ENCODE measurements at places on chromosomes 12 and 14.

DNA sequence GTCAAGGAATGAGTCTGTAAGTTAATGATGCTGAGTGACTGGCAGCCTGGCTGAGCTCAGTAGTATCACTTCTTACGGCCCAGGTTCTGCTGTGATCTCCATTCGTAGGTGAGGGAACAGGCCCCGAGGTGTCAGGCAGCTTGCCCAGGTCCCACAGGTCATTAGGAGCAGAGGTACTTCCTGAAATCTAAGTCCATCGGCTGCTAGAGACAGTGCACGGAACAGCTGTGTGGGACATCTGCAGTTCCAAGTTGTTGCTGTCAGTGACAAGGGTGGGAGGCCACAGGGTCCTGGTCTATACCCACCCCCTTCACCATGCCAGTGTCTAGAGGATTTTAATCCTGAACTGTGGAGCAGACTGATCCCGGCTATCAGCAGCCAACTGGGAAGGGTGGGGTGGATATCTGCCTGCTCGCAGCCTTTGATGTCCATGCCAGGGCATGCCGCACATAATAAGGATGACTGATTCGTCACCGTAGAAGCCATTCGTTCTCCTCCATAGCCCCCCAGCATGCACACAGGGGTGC lies 82.3 kb upstream of the RIN3 start:
- DNase-seq: no peak

- DNase-seq: no peak
These were observed 54.8 kb upstream of the PLEKHA5 start for GRCh38 chr12:19074700-19075099.

- DNase-seq: no peak
These were observed 41.7 kb upstream of the EMP1 start for GRCh38 chr12:13154831-13155230.

- DNase-seq: no peak
These were observed 4.9 kb upstream of the GPR132 start for GRCh38 chr14:105069871-105070759.

GRCh38 chr12:52872644-52873389 lies 24.0 kb upstream of the KRT78 start:
- DNase-seq: no peak

- DNase-seq: no peak
These were observed 144.7 kb downstream of the ALX1 start for GRCh38 chr12:85424581-85425348.

GRCh38 chr12:108637222-108637971 lies 3.7 kb upstream of the SELPLG start:
- DNase-seq: no peak

GRCh38 chr12:132604151-132604618 lies 6.2 kb downstream of the LRCOL1 start:
- DNase-seq: peak; percentile 37

DNA sequence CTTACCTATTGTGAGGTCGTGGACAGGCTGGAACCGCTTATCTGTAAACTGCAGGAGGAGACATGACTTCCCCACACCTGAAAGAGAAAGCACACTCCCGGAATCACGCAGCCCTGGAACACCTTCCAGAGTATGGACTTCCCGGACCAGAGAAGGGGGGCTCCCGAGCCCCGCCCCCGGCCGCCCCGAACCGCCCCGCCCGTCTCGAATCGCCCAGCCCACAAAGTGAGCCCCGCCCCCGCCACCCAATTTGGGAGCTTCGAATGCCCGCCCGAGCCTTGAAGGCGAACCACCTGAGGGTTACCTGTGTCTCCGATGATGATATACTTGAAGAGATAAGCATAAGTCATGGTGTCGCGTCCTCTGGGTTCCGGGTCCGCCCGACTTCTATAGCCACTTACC lies 235 bp downstream of the RAB2B start:
- no peak for DNase-seq

- no peak for DNase-seq
These were observed 11.7 kb upstream of the MMP17 start for GRCh38 chr12:131816495-131816894.

DNA sequence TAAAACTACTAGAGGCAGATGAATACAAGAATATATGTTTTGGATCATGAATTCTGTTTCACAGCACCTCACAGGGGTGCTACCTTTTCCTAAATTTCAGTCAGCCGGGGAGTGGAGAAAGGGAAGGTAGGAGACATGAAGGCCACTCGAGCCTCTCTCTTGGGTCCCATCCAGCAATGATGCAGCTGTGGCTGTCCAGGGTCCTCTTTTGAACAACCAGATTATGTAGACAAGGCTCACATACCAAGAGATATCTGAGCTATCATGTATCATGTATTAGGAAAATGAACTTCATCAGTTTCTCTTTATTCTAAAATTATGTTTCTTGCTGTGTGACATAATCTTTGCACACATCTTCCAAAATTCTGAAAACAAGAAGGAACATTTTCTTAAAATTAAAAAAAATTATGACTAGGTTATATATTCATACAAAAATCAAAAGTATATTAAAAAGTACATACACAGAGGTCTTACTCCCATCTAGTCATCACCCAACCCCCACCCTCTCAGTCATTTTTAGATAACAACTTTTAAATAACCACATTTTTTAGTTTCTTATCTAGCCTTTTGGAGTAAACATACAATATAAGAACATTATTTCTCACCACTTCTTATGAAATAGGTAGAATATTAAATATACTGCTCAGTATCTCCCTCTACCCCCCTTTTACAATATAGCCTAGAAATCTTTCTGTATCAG lies 88.7 kb downstream of the ACADS start:
- DNase-seq: no peak

GRCh38 chr12:89461190-89461589 lies 63.4 kb downstream of the GALNT4 start:
- no peak for DNase-seq

- no peak for DNase-seq
These were observed 160.8 kb downstream of the FOXN3 start for GRCh38 chr14:89256283-89256682.

- DNase-seq: no peak
These were observed 62.7 kb downstream of the TTC7B start for GRCh38 chr14:90753456-90754005.

GRCh38 chr12:131098178-131098981 lies 144.7 kb downstream of the ADGRD1 start:
- DNase-seq: no peak

DNA sequence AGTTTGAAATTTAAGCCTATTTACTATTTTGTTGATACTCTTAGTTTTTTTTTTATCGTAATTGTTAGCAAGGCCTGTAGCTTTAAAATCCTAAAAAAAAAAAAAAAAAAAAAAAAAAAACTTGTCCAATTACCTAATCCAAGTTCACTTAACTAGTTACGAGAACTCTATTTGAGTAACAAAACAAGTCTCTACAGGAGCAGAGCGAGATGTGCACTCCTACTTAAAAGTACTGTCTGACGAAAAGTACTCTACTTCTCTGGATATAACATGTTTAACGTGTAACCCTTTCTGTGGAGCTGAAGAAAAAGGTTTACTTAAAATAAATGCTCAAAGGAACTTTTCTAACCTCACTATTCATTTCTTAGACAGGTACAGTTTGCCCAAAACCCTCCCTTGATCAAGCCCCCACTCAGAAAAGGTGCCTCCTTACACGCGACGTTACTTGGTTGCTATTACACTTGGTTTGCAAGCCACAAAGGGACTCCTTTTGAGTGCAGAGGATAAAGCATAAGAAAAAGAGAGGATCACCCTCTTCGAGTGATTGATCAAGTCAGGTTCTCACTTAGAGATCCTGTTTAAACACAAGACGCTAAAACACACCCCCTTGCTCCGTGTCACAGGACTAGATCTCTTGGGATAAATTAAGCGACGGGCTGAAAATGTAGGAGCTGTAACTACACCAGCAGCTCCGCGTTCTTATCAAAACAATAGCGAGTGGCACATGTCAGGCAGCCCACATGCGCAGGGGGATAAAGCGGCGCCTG lies 2.2 kb downstream of the BAZ1A start:
- no peak for DNase-seq

DNA sequence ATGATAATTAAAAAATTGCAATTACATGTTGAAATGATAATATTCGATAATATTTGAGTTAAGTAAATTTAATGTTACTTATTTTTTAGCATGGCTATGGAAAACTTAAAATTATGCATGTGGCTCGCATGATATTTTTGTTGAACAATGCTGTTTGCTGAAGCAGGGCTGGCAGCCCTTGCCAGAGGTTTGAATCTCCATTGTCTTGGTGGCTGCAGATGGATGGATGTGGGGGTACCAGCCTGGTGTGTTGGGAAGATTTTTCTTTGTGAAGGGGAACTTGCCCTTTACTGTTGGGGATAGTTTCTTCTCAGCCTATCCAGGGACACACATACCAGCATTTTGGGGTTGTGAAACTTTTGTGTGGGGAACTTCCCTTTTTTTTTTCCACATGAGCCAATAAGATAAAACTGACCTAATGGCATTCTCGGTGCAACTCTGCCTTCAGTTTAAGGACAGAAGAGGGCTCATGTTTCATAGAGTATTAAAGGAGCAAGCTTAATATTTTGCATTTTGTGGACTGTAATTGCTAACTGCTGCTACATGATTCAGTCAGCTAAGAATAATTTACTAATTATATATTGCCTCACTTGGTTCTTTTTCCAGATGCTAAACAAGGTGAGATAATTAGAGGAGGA lies 8.8 kb downstream of the RASSF3 start:
- no peak for DNase-seq

DNA sequence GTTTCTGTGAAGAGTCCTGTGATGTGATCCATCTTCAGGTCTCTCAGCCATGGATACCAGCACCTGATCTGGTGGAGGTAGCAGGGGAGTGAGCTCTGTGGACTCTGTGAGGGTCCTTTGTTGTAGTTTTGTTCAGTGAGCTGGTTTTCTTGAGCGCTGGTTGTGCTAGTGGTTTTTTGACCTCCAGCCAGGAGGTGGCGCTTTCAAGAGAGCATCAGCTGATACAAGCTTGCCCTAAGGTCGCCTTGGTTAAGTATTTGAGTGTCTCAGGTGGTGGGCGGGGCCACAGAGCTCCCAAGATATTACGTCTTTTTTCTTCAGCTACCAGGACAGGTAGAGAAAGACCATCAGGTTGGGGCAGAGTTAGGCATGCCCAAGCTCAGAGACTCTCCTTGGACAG lies 139.7 kb downstream of the TTLL5 start:
- DNase-seq: no peak

- peak; percentile 55 for DNase-seq
These were observed 973.3 kb upstream of the TMEM132C start for GRCh38 chr12:127293507-127294310.

DNA sequence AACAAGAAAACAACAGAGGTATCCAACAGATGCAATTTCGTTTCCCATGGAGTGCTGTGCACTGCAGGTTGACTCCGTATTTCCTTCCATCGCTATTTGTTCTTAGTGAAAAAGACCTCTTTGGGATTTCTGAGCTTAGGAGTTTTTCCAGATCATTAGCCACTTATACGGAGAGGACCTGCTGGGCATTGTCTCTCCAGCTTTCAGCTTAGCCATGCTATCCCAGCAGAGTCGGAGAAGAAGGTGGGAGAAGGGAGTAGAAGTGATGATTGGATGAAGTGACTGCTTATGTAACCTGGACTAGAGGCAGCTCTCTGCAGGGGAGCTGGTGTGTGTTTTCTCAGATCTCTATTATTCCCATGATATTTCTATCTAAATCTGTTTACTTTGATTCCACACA lies 737.7 kb downstream of the DIO2 start:
- DNase-seq: no peak

GRCh38 chr14:100439781-100440180 lies 116.6 kb downstream of the SLC25A47 start:
- no peak for DNase-seq

DNA sequence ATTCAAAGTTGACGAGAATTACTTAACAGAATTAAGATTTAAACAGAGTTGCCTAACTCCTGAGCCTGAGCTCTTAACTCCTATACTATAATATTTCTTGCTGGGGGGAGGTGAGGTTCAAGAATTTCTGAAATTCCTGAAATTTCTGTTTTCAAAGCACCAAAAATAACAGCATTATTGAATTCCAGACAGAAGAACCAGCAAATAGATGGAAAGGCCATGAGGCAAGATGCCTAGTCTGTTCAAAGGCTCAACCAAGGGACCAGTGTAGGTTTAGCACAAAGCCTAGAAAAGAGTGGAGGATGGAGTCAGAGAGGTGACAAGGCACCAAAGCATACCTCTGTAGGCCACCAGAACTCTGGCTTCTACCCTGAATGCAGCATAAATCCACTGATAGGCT lies 76.4 kb downstream of the PPP1R12A start:
- DNase-seq: no peak

GRCh38 chr14:57189070-57189469 lies 79.6 kb downstream of the EXOC5 start:
- peak; percentile 99 for DNase-seq

- no peak for DNase-seq
These were observed 19.0 kb downstream of the CORO1C start for GRCh38 chr12:108712165-108712924.

GRCh38 chr12:75978677-75979076 lies 52.9 kb downstream of the PHLDA1 start:
- no peak for DNase-seq

GRCh38 chr12:75834591-75834990 lies 197.0 kb downstream of the PHLDA1 start:
- no peak for DNase-seq

- DNase-seq: peak; percentile 29
These were observed 6.7 kb downstream of the MVK start for GRCh38 chr12:109580272-109580671.

DNA sequence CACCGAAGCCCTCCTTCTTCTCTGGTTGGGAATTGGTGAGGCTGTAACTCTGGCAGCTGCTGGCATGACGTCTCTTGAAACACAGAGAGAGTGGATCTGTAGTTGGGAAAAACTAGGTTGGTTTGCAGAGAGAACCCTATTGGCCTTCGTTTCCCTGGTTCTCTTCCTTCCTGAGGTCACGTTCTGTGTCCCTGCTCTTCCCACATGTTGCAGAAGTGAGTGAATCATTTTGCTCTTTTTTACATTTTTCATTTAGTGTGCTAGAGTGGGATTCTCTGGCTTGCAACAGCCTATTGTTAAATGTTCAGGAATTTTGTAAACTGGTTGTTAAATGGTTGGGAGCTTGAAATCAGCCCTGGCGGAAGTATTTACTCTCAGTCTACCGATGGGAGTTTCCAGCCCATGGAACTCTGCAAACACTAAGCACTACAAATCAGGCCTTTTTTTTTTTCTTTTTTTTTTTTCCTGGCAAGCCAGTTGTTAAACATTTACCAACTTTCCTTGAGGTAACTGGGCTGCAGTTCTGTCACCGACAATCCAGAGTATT lies 26.8 kb upstream of the CKAP4 start:
- no peak for DNase-seq

DNA sequence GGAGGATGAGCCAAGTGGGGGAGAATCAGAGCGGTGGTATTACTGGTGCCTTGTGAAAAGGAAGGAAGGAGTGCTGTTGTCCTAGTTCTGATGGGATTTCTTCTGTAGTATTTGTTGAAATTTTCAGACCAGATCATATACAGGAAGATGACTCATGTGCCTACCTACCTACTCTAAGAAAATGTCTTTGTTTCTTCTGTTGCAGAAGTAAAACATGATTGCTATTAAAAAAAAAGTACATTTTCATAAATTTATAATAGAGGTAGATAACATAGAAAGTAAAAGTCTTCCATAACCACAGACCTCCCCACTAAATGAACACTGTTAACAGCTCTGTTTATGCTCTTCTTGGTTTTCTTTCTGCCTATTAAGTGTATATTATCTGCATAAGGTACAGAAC lies 26.9 kb downstream of the SAMD4A start:
- no peak for DNase-seq

Measured in NCI-H524 (cell line).